Left ventricle myocardium inferior (tissue), 1 donor: ENCODE measurements at places on chromosomes 13 and 19. TPM values are rescaled to one million over a fixed set of nuclear protein-coding genes. Genes with fewer than 3 reads are reported as not detected.
A peak's percentile ranks its signal among the peaks of the same experiment; 100 is the strongest.

DNA sequence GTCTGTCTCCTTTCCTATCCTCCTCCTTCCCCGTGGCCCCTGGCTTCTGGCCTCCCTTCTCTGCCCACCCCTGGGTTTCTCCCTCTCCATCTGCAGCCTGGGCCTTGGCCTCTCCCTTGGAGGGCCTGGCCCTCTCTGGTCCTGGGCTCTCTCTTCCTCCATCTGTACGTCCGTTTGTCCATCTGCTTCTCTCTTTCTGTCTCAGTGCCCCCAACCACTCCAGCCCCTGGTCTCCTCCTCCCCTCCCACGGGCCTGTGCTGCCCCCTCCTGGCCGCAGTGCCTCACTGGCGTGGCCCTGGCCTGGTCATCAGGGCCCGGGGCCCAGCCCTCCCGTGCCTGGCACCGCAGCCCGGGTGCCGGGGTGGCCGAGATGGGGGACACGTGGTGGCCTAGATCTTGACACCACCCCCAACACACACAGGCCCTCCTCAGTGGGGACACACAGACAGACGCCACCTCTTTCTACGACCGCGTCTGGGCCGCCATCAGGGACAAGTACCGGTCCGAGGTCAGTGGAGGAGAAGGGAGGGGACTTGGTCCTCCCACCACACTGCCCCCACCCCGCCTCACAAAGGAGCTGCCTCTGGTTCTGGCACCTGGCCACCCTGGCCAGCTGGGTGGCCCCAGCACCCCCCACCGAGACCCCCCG, 11.3 kb downstream of the PRKCSH start:
- peak; percentile 56 for DNase-seq

CGB5 gene
- not detected for total RNA-seq

- peak; percentile 71 for DNase-seq
These were observed 5.1 kb upstream of the MKNK2 start for GRCh38 chr19:2055931-2056836.

- no peak for DNase-seq
These were observed 83.1 kb downstream of the ATP11A start for GRCh38 chr13:112772929-112773328.

GRCh38 chr13:20489185-20489820, 36.4 kb downstream of the CRYL1 start:
- no peak for DNase-seq

GRCh38 chr19:33297401-33298145, 4.8 kb downstream of the CEBPA start:
- no peak for DNase-seq

SMIM17 gene
- not detected for total RNA-seq

GRCh38 chr13:24511019-24511815, 1.4 kb downstream of the PARP4 start:
- DNase-seq, result no peak

- DNase-seq, result no peak
These were observed 83.9 kb downstream of the MUC16 start for GRCh38 chr19:8926341-8926740.

DNA sequence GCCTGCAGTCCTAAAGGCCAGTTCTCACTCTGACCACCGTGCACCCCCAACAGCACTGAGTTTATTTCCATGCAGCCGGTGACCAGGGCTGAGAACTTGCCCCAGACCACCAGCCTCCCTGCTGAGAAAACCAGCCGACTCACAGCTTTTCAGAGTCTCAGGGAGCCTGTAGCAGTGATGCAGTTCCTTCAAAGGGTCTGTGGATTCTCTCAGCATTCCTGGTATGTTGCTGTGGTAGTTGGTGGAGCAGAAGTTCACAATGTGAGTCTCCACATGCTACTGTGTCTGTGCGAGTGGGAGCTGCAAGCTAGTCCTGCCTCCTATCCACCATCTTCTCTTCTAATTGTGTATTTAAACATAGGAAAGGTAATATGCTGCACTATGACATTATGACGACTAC, 254.9 kb upstream of the KLF12 start:
- DNase-seq, result no peak

GRCh38 chr19:30668521-30669155, 296.5 kb downstream of the ZNF536 start:
- DNase-seq, result no peak

DNA sequence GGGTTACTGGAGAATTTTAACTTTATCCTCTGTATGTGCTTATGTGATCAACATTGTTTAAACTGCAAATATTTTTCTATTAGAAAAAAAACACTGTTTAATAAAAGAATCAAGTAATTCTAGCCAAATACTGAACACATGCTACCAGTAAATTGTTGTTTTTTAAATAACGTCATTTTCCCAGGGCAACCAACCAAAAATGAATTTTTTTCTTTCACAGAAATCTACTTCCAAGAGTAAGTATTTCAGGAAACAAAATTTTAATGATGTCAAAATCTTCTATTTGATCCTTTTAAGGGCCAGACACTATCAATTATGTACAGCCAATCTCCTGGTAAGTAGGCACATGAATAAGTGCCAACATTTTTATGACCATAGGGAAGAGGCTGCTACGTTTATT, 57.1 kb downstream of the TUBGCP3 start:
- no peak for DNase-seq

ELAVL3 gene
- 0.66 TPM for total RNA-seq

GRCh38 chr19:18999016-18999758, 34.1 kb downstream of the SUGP2 start:
- DNase-seq, result no peak

DNA sequence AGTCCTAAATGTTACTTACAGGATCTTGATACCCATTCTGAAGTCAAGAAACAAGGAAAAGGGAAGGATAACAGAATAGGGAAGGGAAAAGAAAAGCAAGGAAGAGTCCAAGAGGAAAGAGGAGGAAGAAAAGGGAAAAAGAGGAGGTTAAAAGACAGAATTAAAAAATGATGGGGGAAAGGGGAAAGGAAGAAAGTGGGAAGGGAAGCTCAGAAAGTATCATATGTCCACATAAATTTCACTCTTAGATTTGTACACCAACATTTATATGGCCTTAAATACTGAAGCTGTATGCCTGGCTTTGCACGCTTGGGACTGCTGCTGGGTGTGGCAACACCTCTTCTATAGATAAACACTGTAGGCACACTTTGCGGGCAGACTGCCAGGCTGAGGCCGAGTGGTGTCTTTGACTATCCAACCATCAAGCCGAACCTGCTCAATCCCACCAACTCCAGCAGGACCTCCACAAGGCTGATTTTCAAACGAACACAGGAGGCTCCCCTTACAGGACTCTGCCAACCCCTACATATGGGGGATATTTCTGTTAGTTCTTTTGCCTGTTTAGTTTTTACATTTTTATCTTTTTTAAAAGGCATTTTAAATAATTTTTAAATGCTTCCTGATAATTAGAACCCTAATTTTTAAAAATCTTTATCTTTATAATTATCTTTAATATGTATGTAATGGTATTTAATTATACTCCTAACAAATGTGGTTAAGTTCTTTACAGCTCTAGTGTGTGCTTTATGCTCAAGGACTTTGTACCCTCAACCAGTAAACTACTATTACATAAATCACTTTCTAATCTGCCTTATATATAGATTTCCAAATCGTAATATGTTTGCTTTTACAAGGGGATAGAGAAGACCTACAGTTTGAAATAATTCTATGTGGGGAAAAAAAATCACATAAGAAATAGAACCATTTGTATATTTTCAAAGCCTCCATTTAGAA, 154.2 kb downstream of the DIAPH3 start:
- no peak for DNase-seq

MYPOP gene
- total RNA-seq, result 16.2 TPM

DNA sequence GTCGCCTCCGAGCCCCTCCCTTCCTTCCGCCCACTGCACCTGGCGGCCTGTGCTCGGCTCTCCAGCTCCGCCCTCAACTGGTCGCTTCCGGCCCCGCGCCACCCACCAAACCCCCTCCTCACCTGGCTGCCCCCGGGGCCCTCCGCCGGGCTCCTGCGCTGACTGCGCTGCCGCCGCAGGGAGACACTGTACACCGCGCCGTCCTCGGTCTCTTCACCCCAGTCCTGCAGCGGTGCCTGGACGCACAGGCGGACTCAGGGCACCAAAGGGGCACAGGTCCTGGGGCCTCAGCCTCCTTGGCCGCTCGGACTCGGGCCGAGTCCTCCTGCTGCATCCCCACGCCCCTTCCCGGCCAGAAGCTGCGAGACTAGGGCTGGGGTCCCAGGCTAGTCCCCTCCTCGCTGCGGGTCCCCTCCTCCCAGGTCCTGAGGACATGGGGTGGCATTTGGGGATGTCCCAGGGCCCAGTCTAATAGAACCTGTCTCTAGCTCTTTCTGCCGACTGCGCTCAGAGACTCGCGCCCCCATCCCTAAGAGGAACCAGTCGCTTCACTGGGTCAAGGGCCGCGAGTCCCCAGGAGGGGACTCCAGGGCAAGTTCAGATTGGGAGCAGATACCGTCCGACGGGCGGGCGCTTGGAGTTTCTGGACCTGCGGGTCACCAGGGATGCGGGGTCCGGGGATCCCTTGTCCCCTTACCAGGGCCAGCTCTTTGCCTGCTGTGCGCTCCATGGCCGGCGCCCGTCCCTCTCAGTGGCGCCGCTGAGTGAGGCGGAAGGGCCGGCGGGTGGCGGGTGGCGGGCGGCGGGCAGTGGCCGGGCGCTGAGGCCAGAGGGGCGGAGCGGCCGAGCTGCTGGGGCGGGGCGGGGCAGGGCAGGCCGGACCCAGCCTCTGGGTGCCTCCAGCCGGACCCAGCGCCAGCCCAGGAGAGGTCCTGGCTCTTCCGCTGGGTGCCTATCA, at the start of gene RGL3:
Gene RGL3 (minus strand): TSS at position 766 of the 958 bp plus-strand sequence. CDS start 36 bp downstream, at position 730.
- peak; percentile 67 for DNase-seq

DNA sequence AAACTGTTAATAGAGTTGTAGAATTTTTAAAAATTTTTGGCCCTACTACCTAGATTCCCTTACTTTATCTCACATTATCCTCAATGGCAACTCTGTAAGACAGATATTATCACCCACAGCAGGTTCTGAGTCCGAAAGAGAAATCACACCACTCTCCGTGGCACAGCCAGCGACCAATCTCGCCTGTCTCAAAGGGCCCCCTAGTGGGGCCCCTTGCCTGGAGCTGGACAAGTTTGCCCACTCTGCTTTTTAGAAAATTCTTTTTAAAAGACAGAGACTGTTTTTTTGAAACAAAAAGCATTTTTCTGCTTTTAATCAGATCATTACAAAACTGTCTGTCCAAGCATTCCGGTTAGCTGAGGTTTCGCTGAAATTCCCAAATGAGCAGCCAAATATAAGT, 21.7 kb downstream of the PHF11 start:
- DNase-seq, result no peak

DNA sequence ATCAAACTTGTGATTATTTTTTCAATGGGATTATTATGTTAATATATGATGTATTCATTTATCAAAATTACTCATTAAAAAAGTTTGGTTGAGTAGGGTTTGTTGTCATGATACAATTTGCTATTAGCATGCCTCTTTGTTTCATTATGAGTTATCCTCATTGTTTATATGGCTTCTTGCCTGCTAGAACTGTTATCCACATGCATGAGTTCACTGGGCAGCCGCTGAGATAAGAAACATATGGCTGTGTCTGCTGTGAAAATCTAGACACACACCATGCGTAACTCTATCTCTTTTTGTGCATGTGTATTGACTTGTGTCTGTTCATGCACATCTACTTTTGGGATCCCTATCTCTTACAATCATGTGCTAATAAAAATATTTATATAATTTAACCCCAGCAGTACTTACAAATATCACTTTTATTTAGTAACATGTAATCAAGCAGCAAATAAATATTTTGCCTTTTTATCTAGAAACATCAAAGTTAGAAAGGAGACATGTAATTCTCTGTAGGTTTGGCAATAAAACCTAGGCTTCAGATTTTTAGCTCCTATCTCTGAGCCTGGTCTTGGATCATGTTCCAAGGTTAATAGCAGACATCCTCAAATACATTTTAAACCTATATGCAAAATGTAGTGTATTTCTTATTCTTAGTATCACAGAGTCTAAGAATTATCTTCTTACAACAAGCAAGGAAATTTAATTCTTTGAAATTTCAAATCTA, 11.2 kb upstream of the KLF12 start:
- DNase-seq, result no peak

GRCh38 chr13:113734099-113734825, 24.8 kb upstream of the TMEM255B start:
- DNase-seq, result no peak

PABPC3 gene
- total RNA-seq, result 0.05 TPM

GRCh38 chr13:107669391-107669993, 545.8 kb downstream of the LIG4 start:
- no peak for DNase-seq

MED4 gene
- total RNA-seq, result 39.4 TPM

DNA sequence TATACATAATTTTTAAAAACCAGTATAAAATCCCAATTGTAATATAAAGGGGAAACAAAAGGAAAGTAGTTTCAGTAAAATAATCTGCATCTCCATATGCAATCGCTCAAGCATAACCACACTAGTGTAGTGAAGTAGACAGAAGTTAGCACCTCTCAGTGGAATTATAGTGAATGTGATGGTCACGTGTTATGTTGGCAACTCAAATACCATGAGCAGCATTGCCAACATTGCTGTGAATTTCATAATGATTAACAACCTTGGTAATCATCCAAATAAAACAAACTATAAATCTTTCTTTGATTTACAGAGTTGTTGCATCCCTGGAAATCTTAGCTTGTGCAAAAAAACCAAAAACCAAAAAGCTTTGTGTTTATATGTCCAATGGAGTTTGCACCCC, 77.3 kb upstream of the SIAH3 start:
- no peak for DNase-seq

DNA sequence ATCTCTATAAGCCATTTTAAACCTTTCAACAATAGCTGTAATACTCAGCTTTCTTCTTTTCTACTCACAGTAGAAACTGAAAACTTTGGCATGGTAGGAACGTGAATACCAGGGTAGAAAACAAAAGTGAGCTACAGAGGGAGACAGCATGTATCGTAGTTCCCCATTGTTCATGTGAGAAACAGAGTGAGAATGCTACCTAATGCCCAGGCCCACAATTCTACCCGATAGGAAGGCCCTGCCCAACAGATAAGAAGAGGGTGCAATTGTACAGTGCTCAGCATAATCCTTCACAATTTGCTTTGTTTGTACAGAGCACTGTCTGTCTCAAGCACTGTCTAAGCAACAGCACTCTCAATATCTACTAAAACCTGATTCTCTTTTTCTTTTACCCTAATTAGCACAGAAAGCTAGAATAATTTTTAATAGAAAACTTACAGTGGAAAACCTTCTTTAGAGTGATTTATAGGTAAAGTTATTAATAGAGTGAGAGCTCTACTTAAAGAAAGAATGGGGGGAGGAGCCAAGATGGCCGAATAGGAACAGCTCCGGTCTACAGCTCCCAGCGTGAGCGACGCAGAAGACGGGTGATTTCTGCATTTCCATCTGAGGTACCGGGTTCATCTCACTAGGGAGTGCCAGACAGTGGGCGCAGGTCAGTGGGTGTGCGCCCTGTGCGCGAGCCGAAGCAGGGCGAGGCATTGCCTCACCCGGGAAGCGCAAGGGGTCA, 322.3 kb downstream of the EFNB2 start:
- DNase-seq, result no peak

CBLC gene
- not detected for total RNA-seq

GRCh38 chr19:33464733-33465115, 56.9 kb downstream of the PEPD start:
- DNase-seq, result no peak

DNA sequence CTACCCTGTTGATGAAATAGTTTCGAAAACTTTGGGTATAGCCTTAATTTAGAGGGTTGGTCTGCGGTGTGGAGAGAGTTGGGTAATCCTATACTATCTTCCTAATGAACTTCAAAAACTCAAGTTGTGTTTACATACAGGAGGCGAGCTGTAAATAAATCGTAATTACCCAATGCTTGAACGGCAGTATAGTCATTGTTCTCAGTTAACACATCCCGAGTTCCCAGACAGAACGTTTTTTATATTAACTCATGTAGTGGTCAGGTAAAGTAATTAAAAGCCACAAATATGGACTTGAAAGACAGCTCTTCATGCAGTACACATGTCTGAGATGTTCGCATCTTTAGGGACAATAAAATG, 1.5 kb downstream of the PDS5B start:
- no peak for DNase-seq
